Fibroblast of skin of right quadriceps (primary cell): ENCODE measurements at places on chromosomes 3 and 15.

- no peak for DNase-seq
Observed at GRCh38 chr3:167874671-167875372, 139.3 kb downstream of the SERPINI1 start.

- no peak for DNase-seq
Observed at GRCh38 chr3:113153499-113154107, 57.8 kb upstream of the BOC start.

DNA sequence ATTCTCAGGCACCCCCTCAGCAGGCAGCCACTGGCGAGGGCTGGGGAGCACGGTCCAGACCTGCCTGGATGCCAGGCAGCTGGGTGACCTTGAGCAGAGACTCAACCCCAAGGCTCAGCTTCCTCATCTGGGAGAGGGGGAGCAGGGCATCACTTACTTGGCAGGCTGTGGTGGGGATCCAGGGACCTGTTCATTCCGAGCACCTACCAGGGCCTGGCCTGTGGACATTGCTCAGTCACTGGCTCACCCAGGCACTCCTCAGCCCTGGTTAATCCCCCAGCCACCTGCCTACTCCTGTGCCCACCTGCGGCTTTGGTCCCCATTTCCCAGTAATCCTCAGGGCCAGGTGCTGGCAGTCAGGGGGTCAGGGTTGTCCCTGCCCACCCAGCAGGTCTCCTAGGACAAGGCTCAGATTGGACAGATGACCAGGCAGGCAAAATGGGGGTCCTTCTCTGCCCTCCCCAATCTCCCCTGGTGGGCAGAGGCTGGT lies 9.3 kb upstream of the RPL29 start:
- no peak for DNase-seq

GRCh38 chr15:69342460-69343076 lies 43.9 kb downstream of the PAQR5 start:
- no peak for DNase-seq

GRCh38 chr3:94028093-94028837 lies at the start of gene STX19:
Gene STX19 (minus strand): TSS chr3:94028597. CDS start chr3:94015269, 13,328 bp downstream.
- DNase-seq: no peak

- no peak for DNase-seq
Observed at GRCh38 chr3:156341332-156341731, 213.6 kb downstream of the SSR3 start.

DNA sequence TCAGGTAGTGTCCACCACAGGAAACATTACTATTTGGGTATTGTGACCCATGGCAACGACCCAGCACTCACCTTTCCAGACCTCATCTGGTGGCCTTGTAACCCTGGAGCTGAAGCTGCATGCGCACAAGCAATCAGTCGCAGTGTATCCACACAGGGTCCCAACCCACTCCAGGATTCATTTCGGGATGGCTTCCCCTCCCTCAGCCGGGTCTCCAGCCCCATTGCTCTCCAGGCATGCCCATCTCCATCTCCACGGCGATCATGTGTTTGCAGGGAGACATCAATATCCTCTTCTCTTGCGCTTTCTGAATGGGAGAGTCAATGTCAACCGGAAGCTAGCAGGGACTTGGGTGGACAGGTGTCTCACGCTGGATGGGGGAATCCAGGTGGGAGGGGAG lies 35.2 kb downstream of the GOLGA6L2 start:
- no peak for DNase-seq

GRCh38 chr3:53142986-53143385 lies 12.8 kb upstream of the RFT1 start:
- no peak for DNase-seq

- no peak for DNase-seq
Observed at GRCh38 chr3:308597-309321, 112.2 kb downstream of the CHL1 start.

DNA sequence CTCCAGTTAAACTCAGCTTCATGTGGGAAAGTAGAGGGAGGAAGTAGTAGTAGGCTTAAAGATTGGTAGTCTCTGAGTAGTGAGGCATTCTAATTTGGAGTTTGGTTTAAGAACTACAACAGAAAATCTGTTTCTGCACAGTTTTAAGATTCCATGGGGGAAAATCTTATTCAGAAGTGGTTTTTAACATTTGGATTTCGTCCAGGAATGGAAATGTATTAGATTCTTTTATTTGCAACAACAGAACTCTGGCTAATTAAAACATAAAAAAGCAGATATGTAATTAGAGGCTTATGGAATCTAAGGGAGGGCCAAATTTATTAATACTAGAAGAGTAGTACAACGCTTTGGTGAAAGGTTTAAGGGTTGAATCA lies 36.0 kb downstream of the NECTIN3 start:
- DNase-seq: peak; percentile 8

GRCh38 chr3:114227076-114227475 lies 10.3 kb downstream of the ZNF80 start:
- DNase-seq: no peak

GRCh38 chr15:62858343-62858742 lies 184.2 kb upstream of the TPM1 start:
- no peak for DNase-seq

DNA sequence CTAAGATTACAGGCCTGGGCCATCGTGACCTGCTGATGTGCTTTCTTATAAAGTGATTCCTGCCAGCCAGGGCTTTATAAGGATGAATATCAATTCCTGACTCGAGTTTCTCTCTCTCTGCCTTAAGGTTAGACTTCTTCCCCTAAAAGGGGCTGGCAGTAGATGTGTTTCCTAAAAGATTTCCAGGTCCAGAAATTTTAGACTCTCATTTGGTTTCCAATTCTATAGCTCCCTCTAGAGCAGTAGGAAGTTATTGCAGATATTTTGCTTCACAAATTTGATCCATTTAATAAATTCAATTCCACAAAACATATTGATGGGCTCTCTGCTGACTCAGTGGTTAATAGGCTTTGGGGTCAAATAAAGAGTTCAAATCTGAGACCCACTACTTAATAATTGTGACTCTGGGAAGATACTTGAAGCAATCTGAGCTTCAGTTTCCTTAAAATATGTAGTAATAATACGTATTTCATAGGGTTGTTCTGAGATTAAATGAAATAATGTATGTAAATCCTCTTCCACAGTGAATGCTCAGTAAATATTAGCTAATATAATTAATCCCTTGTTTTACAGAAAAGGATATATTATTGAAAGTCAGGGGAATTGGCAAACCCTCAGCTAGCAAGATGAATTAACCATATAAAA lies 2.1 kb downstream of the TRIM69 start:
- peak; percentile 61 for DNase-seq

GRCh38 chr15:89167267-89168176 lies 53.9 kb downstream of the RLBP1 start:
- peak; percentile 51 for DNase-seq
